ENCODE measurements at places on chromosomes 6 and 20.

GRCh38 chr6:21121636-21122136 is 471.9 kb upstream of the SOX4 start:
- DNase-seq: no peak

DNA sequence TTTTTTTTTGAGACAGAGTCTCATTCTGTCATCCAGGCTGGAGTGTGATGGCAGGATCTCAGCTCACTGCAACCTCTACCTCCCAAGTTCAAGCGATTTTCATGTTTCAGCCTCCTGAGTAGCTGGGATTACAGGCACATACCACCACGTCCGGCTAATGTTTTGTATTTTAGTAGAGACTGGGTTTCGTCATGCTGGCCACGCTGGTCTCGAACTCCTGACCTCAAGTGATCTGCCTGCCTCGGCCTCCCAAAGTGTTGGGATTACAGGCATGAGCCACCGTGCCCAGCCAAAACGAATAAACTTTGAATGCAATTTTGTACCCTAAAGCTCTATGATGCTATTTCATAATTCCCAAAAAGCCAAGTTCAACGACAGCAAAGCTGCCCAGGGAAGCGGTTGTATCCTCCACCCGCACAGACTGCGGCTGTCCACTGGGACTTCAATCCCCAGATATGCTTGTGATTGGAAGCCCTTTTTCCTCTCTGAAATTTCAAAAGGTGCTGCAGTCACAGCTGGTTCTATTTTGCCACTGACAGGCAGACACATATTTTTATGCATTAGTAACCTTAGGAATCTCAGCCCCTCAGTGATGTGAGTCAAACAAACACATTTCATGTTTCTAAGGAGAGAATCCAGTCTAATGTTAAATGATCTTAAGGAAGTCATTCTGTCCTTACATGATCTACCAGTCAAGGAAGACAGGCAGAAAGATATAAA is 8.7 kb upstream of the RAMACL start:
- DNase-seq: peak; percentile 37

GRCh38 chr6:53382421-53382820 is 33.7 kb upstream of the ELOVL5 start:
- no peak for DNase-seq

DNA sequence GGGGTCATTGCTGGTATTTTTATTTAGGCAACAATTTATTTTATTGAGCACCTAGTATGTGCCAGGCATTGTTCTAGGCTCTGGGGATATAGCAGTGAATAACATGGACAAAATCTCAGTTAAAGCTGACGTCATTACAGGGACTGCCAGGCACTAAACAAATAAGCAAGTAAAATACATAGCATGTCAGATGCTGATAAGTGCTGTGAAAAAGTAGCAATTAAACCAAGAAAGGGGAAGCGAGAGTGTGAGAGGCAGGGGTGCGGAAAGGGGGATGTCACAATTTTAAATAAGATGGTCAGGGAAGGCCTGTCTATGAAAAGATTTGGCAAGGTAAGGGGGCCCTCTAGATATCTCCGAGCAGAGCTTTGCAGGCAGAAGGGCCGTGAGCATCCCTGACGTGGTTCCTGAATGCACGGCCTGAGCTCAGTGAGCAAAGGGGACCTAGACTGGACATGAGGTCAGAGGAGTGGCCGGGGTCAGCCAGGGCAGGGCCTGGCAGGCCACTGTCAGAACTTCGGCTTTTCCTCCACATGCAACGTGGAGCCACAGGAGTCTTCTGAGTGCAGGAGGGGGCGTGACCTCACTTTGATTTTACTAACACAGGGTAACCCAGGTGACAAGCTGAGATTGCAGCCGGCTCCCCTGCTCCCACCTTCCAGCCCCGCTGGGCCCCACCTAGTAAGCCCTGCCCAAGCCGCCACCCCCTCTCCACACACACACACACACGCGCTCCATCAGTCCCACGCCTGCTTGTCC is 24.2 kb upstream of the SIRPA start:
- no peak for DNase-seq

- no peak for DNase-seq
These were observed 35.8 kb upstream of the NOP56 start for GRCh38 chr20:2616634-2617033.

DNA sequence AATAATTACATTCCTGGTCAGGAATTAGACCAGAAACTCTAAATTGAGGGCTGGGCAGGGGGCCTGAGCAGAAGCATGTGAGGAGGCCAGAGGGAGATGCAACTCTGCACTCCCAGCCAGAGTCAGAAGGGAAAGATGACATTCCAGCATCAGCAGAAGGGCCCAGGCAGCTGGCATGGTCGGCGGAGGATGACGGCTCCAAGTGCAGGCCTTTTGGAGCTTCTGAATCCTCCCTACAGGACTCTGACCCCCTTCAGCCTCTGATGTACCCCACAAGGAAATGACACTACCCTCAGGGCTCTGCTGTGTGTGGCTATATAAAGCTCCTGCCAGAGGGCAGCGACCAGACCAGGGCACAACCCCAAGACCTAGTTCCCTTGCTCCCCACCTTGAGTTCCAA is 1.9 kb downstream of the LRFN2 start:
- no peak for DNase-seq

DNA sequence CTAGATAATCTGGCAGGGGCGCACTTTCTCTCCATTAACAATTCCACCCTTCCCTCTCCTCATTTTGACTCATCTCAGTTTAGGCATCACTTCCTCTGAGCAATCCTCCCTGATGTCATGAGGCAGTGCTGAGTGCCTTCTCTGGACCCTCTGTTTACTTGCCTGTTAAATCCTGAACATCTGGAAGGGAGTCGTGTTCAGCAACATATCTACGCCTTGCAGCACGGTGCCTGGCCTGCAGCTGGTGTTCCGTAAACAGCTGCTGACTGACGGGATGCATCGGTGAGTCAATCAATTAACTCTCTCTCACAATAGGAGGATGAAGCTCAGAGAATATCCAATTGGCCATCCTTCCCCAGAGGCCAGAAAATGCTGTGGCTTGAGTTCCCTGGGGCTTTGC is 613.5 kb downstream of the PTPRT start:
- DNase-seq: no peak

DNA sequence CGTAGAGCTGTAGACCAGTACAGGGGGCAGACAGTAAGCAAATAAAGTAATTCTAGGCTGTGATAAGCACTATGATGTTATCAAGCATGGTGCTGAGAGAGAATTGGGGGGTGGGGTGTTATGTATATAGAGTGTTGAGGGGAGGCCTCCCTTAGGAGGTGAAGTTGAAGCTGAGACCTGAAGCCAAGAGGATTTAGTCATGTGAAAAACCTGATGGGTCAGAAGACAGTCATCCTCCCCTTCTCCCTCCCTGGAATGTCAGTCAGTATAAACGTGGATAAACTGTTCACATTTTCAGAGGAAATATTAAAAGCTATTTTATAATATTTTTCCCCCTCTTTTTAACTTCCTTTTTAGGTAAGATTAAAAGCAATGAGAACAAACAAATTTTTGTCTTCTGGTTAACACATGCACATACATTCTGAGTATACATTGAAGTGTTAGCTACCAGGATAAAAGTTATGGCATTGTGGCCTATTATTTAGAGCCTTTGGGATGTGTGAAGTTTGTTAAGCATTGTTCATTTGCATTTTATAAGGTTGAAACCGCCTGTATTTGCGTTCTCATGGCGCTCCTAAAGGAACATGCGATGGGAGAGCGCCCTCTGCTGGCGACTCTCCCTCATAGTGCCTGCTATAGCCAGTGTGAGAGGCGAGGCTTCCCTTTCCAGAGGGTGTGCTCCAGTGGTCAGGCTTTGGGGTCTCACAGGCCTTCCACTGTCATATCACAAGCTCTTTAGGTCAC is 35.4 kb upstream of the MAPK13 start:
- peak; percentile 82 for DNase-seq

GRCh38 chr6:17305219-17306001 is 24.2 kb downstream of the RBM24 start:
- no peak for DNase-seq

DNA sequence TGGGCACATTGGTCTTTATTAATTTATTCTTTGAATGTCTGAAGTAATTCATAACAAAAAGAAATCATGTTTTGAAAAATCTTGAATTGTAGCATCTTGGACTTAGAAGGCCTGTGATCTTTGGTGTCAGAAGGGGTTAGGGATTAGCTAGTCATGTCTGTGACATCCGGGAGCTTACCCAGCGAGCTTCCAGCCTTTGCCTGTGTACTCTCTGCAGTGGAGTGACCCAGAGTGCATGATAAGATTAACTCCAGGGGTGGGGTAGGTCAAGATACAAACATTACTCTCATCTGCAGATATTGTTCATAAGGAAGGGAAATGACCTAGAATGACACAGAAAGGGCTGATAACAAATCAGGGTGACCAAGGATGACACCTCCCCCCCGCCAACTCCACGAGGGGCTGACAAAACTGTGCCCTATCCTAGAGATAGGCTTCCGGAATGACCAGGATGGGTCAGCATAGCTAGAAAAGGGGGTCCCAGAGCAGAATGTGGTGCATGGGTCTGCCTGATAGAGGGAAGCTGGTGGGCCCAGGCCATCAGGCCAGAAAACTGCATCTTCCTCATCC is 56.6 kb upstream of the BLCAP start:
- no peak for DNase-seq

GRCh38 chr6:35919827-35920751 is 809 bp downstream of the SRPK1 start:
- no peak for DNase-seq

GRCh38 chr20:50572938-50573777 is 63.0 kb downstream of the PTPN1 start:
- no peak for DNase-seq

GRCh38 chr6:13873288-13874190 is 51.2 kb upstream of the RNF182 start:
- peak; percentile 41 for DNase-seq

DNA sequence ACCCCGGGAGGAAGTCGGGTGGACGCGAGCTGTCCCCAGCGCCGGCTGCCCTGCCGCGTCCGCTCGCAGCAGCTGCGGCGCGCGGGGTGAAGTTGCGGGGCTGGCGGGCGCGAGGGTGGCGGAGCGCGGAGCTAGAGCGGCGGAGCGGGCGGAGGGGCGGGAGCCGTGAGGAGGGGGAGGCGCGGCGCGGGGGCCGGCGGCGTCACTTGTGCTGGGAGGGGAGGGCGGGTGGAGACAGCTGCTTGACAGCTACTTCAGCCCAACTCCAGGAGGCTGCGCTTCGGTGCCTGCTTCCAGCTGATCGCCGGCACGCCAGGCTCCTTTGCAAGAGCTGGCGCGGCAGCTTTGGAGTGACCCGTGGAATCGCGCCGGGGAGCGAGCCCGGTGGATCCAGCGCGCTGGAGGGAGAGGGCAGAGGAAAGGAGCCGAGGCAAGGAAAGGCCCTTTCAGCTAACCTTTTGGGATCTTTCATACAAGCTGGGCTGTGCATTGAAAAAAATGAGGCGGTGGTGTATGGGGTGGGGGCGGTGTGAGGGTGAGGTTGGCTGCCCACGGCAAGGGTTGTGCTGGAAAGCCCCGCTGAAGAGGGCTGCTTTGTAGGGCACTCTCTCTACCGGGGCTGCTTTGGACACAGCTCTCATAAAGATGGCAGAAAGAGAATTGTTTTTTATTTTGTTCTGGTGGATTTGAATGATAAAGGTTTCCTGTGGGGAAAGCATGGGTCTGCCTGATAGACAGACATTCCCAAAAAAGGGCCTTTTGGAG is 24.6 kb downstream of the RIPOR2 start:
- DNase-seq: peak; percentile 70

- DNase-seq: no peak
These were observed 163.3 kb downstream of the TAF4 start for GRCh38 chr20:61902221-61902869.

DNA sequence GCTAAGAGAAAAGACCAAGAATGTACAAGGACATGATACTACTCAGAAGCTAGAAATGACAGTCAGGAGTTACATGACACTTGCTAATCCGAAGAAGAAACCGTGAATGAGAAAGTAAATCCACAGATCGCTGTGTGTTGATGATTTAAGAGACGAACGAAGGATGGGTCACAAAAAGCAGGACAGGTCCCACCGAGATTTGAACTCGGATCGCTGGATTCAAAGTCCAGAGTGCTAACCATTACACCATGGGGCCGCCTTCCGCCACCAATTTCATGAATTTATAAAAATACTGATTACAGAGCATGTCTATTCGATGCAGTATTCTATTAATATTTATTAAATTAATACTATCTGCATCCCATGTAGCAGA is 54.0 kb upstream of the BTN3A2 start:
- DNase-seq: no peak

DNA sequence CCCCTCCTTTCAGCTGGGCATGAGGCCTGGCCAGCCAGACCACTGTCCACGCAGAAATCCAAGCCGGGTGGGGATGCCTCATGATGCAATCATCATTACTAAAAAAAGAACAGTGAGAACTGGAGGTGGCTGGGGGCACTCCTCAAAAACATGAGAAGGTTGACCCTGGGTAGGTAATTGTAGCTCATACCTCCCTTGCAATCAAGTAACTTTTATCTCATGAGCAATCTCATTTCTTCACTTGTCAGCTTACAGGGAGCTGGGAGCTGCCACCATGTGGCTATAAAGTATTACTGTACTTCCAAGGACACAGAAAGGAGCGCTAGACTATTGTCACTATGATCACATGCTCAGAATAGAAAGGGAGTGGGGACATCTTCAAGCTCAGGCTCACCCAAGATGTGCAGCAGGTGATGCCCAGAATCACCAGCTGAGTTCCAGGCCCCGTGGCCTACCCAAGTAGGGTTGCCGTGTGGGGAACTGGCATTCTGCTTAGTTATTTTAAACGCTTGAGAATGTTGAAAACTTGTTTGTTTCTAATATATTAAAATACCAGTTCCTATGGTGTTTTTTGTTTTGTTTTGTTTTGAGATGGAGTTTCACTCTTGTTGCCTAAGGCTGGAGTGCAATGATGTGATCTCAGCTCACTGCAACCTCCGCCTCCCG is 3.0 kb upstream of the CDH26 start:
- DNase-seq: no peak

- no peak for DNase-seq
These were observed 775 bp downstream of the MTFR2 start for GRCh38 chr6:136249336-136249735.

DNA sequence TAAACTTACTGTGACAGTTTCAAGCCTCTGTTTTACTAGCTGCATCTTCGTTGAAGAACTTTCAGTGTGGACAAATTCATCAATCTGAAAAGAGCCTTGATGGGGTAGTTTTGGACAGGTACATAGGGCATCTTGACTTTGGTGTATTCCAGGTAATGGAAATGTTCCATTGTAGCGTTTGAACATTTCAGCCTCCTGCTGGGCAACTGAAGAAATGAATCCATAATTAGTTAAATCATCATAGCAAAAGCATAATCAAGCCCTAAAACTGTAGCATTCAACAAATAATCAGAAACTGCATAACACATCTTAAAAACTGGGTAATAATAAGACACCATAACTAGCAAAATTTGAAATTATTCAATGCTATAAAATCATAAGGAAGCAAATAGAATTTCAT is 86.2 kb downstream of the AHI1 start:
- no peak for DNase-seq

- DNase-seq: peak; percentile 40
These were observed 20.3 kb downstream of the CST4 start for GRCh38 chr20:23668477-23668951.

DNA sequence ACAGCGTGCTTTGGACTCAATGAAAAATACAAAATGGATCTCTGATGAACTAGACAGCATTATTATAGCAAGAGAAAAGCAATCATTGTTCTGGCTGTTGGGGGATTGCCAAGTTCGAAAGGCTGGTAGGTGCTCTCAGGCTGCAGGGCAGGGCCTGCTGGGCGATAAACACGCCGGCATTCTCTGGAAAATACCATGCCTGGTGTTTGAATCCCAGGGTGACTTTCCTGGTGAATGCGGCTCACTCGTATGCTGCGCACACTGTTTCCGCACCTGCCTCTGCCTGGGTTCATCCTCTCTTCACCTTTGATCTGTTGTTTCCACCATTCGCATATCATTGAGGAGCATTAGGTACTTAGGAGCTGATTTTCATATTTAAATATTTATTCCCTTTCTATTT is 37.4 kb downstream of the GCNT2 start:
- DNase-seq: no peak

- DNase-seq: no peak
These were observed 159.9 kb downstream of the CD83 start for GRCh38 chr6:14277405-14277930.
